ENCODE measurements at places on chromosomes 2 and 18.
A peak's percentile ranks its signal among the peaks of the same experiment; 100 is the strongest.

- DNase-seq = no peak
These were observed 430 bp downstream of the BIN1 start for GRCh38 chr2:127106457-127106990.

GRCh38 chr18:7369006-7369405, 138.1 kb downstream of the LRRC30 start:
- no peak for DNase-seq

- no peak for DNase-seq
These were observed 89.1 kb downstream of the FIGN start for GRCh38 chr2:163646687-163647086.

GRCh38 chr18:26511339-26512071, 36.8 kb downstream of the KCTD1 start:
- no peak for DNase-seq

GRCh38 chr2:237315829-237316225, 98.1 kb downstream of the COL6A3 start:
- DNase-seq = no peak

- DNase-seq = no peak
These were observed 34.9 kb downstream of the NTSR2 start for GRCh38 chr2:11635141-11635540.

DNA sequence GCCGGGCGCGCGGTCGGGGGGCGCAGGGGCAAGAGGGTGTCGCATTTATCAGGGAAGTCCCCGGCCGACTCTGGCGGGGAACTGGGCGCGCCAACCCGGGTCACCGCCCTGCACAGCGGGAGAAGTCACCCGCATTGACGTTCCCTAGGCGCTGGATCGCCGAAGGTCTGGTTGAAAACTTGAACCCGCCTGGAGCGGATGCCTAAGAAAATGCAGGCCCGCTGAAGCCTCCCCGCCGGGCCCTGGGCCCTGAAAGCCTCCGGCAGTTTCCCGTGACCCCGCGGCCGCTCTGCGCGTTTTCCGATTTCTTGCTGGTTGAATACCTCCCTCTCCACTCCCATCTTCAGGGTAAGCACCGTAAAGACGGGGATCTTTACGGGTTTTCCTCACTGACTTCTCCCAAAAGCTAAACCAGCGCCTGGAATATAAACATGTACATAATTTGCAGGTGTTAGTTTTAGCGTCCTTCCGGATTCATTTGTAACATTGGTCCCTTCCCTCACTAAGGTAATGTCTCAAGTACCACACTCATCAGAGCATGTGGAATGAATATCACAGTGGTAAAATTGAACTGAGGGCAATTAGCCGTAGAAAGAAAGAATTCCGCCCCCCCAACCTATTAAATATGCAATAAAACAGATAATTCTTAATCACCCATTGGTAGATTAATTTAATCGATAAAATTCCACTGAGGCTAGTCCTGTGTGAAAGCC, 675 bp upstream of the SPIRE1 start:
- DNase-seq = no peak

DNA sequence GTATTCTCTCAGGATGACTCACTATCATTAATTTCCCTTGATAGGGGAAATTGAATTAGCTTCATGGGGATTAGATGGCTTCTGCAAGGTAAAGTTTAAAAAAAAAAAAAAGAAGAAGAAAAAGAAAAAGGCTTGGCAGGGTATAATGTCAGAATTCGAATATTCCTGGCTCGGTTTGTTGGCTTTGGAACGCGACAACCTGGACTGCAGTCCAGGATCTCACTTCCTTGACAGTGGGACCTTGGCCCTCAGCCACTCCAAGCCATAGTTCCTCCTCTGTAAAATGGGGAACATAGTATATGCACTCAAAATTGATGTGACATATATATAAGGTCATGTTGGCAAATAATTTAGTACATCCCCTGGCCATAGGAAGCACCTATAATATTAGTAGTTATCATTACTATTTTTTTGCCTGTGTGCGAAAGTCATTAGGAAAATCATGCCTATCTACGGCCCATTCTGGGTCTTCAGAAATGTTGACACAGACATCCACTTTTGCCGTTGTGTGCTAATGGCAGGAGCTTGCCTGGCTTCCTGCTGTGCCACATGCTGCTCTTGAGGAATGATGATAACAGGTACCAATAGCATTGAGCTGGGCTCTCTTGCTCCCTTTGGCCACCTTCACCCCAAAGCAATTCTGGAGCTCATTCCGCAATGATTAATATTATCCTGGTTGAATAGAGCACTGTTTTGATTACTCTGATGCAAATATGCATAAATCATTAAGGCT, 97.9 kb downstream of the MTCL1 start:
- DNase-seq = no peak

- no peak for DNase-seq
These were observed at the start of gene SLC5A7 for GRCh38 chr2:107986278-107987217. TSS of gene SLC5A7 (plus strand) at chr2:107986524. CDS start at chr2:107988156, 1,632 bp downstream.

DNA sequence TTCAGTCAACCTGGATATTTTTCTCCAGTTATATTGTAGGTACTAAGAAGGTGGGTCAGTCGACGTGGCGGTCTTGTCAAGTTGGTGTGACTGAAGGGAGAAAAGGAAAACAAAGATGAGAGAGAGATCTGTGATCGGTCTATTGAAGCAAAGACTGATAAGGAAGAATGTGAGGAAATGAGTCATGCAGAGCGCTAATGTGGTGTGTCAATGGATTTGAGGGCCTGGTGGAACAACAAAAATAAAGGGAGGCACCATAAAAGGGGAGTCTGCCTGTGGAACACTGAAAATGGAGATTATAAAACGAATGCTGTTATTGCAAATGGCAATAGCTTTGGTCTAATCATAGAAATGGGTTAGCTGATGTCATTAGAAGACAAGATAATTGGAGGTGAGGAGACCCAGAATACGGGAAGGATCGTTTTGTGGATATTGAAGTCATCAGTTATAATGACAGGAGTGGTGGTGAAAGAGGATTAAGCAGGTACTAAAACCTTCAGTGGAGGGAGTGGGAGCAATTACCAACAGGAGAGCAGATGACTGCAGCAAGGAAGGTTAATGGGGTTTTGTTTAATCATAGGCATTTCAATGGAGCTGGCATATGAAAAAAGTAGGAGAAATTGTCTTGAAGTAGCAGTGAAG, 599.1 kb upstream of the FSHR start:
- no peak for DNase-seq

- DNase-seq = no peak
These were observed 119.0 kb downstream of the PMAIP1 start for GRCh38 chr18:60018618-60019462.

DNA sequence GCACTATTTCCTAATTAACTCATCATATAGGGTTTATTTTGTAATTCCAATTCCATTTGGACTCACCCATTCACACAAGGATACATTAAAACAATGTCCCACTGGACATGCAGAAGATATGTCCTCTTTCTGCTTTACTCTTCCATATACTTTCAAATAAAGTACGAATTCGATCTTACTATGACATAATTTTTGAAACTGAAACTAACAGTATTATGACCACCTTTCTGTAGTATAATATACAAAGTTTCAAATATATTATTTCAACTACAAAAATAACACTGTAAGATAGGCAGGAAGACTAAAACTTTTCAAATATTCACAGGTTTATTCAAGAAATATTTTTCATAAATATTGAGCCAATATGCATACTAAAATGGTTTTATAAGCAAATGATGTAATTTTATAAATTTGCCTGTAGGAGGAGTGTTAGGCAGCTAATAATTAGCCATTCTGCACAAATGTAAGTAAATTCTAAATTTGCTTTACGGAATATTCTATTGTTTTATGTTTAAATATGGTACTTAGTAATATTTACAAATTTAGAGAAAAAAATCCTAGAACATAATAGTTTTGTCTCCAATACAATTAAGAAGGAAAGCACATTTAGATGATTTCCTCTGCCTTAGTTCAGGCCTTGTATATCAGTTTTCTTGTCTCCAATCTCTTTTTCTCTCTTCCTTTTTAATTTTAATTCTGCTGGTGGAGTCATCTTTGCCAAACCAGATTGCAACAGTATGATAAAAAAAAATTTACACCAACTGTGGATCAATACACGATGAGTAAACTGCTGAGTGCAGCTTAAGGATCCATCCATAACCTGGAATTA, 85.9 kb downstream of the CERKL start:
- no peak for DNase-seq

DNA sequence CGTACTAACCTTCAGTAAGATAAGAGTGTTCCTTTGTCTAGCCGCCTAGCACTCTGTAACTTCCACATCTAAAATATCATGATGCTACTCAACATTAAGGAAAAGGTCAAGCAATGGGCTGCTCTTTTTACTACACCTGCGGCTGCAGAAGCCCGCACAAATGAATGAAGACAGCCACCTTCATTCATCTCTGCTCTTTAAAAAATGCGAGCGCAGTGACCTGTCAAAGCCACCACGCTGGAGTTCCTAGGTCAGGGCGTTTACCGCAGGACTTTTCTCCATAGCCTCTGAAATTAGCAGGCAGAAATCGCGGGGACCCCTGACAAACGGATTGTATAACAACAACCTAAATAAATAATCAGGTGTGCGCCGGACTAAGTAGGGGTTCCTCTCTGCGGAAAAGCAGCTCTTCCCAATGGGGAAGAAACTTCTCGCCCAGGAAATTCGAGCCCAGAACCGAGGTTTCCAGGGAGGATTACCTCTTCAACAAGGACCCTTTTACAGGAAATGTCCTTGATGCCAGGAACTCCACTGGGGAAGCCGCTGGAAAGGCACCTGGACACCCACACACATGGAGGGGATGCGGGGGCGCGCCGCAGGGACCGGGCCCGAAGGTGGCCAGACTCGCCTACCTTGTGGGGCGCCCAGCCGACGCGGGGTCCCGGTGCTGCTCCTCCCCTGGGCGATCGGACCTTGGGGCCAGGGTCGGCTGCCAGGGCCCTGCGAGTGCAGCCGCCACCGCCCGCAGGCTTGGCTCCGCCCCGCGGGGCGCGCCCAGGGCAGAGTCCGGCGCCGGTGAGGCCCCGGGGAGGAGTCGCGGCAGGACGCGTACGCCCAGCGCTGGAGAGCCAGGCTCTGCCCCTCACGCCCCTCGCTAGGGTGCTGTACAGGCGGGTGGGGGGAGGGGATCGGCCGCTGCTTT, at the start of gene CCDC68:
CCDC68 (minus strand) TSS at position 758 of the 922 bp plus-strand sequence. CDS start 16,670 bp downstream, outside the sequence.
- DNase-seq = no peak

DNA sequence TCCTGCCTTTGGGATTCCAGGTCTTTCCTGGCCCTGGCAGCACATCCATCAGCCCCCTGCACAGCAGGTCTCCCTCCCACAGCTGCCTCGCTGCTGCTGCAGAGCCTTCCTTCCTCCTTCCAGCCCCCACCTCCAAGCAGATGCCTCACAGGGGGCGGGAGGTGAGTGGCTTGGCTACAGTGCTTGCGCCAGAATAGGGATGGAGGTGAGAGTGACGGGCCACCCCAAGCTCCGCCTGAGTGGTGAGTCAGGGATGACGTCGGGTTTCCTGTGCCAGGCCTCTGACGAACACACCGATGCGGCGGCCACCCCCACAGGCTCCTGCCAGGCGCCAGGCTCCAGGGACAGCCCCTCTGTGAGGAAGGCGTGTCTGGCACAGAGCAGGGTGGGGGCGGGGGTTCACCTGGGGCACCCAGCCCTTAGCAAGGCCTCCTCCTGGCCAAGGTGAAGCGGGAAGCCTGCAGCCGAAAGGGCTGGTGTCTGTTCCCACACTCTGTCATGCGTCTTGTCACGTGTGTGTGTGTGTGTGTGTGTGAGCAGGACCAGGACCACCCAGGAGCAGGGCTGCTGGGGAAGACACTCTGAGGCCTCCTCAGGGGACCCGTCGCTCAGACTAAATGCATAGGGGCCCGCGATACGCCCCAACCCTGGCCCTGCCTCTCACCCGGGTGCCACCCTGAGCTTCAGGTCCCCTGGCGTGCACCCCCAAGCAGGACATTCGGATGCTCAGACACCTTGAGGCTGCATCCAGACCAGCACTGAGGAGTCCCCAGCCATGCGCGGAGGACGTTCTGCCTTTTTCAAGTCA, 3.4 kb upstream of the DUSP2 start:
- DNase-seq = peak; percentile 96

GRCh38 chr18:35680139-35680551, 98.6 kb downstream of the GALNT1 start:
- DNase-seq = no peak

DNA sequence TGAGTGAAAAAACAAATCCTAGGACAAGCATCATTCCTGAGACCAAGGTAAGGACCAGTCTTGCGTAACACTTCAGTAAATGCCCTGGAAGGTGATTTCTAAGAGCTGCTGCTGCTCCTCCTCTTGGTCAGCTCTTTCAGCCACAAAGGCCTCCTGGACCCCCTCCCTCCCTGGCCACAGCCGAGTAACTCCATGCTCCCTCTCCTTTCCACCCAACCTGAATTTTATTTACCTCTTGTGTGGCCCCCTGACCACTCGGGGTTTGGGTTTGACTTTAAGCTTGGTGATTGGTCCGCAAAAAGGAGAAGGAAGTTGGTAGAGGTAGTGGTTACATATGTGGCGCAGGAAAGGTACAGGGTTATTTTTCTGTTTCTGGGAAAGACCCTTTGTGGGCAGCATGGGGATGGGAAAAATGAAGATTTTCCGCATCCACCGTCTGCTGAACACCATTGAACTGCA, 9.2 kb downstream of the HTRA2 start:
- no peak for DNase-seq

DNA sequence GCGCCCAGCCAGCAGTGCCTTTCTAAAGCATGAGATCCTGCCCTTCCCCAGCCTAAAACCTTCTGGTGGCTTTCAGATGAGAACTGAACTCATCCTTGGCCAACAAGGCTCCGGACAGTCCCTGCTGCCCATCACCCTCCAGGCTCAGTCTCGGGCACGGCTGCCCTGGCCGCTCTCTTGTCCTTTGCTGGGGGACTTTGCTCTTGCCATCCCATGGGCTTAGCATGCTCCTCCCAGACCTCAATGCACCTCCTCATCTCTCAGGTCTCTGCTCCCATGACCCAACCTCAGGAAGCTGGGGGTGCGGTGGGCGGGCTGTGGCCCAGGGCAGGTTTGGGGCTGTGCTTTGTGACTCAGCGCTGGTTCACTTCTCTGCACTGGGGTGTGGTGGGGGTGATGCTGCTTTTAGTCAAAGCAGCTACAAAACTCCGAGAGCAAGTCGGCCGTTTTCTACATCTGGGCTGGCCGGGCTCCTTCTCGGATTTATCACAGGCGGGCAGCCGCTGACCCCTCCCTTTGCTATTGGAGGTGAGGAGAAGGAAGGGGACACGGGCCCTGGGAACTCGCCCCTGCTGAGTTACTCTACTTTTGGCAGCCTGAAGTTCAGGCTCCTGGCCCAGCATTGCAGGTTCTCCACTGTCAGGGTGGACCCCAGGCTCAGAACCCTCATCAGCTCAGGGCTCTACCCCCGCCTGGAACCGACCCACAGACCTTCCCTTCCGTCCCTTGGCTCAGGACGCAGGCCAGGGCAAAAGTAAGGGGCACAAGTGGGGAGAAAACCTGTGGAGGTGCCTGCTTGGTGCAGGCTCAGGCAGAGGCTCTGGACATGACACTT, 90.6 kb upstream of the TAF1B start:
- peak; percentile 91 for DNase-seq

GRCh38 chr18:75618146-75618545, 190.6 kb upstream of the SMIM21 start:
- no peak for DNase-seq

All from activated CD4-positive, alpha-beta T cell treated with anti-CD3 and anti-CD28 coated beads, Interleukin-2, Interleukin-4, amounts not matched to agents 100 ng/mL and 50 ng/mL, durations not matched to agents 16 hours and 8 hours (primary cell).